A549 treated with CORT108297 at 1 μM for 4 hours (cell line): ENCODE measurements at places on chromosomes 5 and 9. TPM values are rescaled to one million over a fixed set of nuclear protein-coding genes. Genes with fewer than 3 reads are reported as not detected.

RUFY1 gene
- total RNA-seq: 27.6 to 31.2 TPM (median 29.3 TPM) in 5 replicates

NIM1K gene
- 0.10 to 0.43 TPM (median 0.23 TPM) in 5 replicates for total RNA-seq

ROPN1L gene
- 1.9 to 2.7 TPM (median 2.1 TPM) in 5 replicates for total RNA-seq

IFNK gene
- total RNA-seq: not detected in 5 replicates

SLC36A3 gene
- total RNA-seq: not detected in 5 replicates

FIBCD1 gene
- 6.5 to 15.1 TPM (median 12.4 TPM) in 5 replicates for total RNA-seq

CARD9 gene
- total RNA-seq: 0.53 to 2.8 TPM (median 1.3 TPM) in 5 replicates

TMOD1 gene
- 2.3 to 2.9 TPM (median 2.5 TPM) in 5 replicates for total RNA-seq

ADAMTS6 gene
- total RNA-seq: 0.03 to 0.12 TPM (median 0.10 TPM) in 5 replicates

MAP3K1 gene
- total RNA-seq: 1.5 to 1.9 TPM (median 1.6 TPM) in 5 replicates
